ENCODE measurements at places on chromosomes 12 and 14.

- no peak for DNase-seq
These were observed 887.0 kb downstream of the TMTC2 start for GRCh38 chr12:83573671-83574070.

DNA sequence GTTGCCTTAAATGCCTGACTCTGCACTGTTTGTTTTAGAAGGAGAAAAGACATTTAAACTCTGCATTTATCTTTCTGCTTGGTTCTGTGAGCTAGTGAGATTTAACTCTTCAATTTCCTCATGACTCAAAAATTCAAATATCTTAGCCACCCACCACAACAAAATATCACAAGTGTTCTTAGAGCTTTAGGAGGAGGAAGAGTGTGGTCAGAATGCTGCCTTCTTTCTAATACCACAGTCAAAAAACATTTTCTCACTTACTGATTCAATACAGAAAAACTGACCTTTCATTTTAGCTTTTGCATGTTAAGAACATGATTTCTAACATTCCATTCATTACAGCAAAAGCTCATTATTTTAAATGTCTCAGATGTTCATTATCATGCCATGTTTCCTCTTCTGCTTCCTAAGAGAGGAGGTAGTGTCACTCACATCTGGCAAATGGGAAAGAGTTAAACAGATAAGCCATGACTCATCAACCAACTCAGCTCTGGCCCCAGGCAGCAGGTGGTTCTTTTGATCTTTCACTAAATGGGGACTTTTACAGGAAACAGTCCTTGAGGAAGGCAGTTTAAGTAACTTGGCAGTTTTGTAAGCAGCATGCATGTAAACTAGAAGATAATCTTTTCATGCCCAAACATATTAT, 56.4 kb upstream of the RNU6-8 start:
- DNase-seq, result peak; percentile 74

GRCh38 chr12:92059960-92060359, 85.7 kb downstream of the BTG1 start:
- no peak for DNase-seq

DNA sequence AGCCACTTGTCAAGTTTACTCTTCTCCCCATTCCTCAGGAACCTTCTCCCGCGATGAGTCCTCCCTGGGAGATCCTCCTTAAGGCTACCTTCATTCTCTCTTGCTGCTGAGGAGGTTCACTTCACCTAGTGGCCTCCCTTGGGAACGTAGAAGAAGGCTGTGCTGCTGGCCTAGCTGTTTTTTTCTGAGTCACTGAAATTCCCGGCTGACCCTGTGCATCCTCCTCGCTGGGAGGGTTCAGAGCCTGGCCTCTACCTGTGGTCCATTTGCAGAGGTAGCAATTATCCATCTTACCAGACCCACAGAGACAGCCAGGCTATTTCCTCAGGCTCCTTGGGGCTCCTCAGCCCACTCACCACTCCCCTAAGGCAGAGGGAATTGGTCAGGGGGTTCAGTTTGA, 4.6 kb downstream of the KRT82 start:
- no peak for DNase-seq

DNA sequence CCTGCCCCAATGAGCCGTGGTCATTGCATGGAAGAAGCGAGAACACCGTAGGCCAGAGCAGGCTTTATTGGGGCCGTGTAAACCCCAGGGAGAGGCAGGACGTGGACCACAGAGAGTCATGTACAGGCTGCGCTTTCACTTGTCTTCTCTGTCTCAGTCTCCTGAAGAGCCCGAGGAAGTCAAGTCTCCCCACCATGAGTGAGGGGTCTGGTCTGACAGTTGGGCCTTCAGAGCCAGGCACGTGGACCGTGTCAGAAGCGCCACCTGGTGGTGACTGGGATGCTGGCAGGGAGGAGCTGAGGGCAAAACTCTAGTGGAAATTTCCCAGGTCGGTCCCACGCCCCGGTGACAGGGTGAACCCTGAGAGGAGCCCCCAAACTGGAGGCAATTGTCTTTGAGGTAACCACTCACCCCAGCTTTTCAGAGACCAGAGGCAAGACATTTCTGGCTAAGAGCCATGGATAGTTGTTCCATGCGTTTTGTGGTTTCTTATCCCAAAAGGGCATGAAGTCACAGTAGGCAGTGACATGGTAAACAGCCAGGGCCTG, 17.4 kb downstream of the RPS6KL1 start:
- DNase-seq, result peak; percentile 86

- no peak for DNase-seq
These were observed 359.1 kb downstream of the SLC6A15 start for GRCh38 chr12:84553331-84554117.

DNA sequence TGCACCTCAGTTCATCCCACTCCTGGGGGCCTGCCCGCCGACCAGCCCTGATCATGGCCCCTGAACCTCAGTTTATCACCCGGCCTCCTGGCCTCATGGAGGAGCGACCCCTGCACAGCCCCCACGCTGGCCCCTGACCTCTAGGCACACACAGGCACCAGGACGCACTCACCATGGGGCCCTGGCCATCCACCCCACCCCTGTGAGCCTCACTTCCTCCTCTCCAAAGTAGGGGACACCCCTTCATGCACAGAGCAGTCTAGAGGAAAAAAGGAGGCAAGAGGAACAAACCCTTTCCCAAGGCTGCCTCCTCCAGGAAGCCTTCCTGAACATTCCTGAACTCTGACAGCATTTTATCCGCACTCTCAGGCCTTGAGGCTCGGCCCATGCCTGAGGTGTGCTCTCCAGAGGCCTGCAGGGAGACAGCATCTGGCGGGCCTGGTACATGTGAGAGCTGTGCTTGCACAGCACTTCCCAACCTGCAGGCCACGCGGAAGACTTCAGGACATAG, 39.4 kb downstream of the CCNK start:
- DNase-seq, result no peak

GRCh38 chr14:89292579-89293313, 124.3 kb downstream of the FOXN3 start:
- no peak for DNase-seq

DNA sequence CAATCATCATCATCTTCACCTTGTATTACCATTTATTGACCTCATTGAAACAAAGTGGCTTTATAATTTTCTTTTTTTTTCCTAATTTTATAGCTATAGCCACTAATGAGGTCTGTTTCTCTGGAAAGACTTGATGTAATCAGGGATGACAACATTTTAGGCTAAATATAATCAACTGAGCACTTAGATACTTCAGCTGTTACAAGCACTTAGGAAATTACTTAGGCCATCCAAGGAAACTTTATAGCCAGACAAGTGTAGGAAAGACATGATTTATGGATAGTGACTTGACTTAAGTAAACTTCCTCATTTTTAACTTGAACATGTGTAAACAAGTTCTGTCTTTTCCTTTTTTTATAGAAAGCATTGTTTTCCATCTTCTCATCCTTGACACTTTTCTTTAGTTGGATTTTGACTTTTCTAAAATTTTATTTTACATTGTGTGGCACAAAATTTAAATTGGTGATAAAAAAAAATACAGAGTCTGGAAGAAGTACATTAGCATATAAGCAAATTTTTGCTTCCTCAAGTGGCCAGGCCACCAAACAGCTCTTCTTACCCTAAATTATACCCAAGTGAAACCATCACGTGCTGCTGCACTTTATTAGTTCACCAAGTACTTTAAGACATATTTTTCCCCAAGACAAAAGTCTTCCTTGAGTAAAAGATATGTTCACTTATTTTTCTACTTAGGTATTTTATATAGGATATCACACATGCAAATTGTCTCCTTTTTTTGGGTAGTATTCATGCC, 15.1 kb downstream of the CPNE8 start:
- DNase-seq, result no peak

DNA sequence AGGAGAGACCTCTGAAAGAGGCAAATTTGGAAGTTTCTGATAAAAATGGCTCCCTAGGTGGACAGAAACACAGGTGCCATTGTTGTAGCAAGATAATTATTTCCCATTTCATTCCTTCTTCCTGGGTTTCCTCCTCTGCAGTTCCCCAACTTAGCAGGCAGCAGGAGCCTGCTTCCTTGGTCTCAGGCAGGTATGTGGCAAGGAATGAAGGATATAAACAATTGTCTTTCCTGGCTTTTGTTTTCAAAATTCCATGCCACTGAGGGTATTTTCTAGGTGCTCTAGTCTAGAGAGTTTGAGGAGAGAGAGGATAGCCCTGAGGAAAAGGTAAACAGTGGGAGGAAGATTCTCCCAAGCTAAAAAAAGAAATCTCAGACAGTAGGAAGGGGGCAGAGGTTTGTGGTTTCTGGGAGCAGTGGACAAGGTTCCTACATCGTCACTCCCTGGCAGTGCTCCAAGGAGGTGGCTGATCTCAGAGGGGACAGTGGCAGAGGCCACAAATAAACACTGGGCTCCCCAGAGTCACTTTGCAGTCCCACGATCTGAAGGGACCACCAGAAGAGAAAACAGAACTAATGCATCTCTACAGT, 82.6 kb upstream of the IGF1 start:
- no peak for DNase-seq

GRCh38 chr12:11762723-11763326, 113.4 kb downstream of the ETV6 start:
- DNase-seq, result no peak

DNA sequence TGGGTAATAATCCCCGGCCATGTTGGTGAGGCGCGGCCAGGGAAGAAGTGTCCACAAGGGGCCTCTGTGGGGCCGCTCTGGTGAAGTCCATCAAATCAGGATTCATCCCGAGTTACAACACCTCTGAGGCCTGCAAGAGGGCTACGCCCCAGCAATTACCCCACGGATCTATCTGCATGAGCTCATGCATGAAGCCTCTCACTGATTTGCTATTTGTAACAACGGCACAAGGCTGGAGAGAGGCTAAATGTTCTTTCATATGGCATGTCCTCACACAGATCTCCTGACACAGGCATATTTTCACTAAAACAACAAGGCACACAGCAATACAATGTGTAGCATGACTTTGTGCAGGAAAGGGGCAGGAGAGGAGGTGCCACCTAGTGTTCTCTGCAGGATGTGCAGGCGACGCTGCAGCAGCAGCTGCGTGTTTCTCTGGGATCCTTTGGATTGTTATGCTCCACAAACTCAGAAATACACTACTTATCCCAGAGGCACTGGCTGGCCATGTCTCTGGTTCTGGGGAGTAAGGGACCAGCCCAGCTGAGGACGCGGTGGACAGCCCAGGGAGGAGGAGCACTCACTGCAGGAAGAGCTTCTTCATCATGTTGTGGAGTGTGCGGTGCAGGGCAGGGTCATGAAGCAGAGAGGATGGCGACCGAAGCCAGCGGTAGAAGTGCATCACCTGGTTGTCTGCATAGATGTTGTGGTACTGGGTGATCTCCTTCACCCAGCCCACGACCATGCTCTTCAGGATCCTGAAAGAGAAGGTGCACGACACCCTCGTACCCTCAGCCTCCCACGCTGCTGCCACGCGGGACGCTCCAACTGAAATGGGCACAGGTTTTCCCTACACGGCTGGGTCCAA, 20.2 kb downstream of the P2RX2 start:
- peak; percentile 69 for DNase-seq

- DNase-seq, result no peak
These were observed 192.0 kb upstream of the HMGA2 start for GRCh38 chr12:65632131-65632855.

- peak; percentile 22 for DNase-seq
These were observed 216.2 kb downstream of the DUSP6 start for GRCh38 chr12:89135976-89136634.

DNA sequence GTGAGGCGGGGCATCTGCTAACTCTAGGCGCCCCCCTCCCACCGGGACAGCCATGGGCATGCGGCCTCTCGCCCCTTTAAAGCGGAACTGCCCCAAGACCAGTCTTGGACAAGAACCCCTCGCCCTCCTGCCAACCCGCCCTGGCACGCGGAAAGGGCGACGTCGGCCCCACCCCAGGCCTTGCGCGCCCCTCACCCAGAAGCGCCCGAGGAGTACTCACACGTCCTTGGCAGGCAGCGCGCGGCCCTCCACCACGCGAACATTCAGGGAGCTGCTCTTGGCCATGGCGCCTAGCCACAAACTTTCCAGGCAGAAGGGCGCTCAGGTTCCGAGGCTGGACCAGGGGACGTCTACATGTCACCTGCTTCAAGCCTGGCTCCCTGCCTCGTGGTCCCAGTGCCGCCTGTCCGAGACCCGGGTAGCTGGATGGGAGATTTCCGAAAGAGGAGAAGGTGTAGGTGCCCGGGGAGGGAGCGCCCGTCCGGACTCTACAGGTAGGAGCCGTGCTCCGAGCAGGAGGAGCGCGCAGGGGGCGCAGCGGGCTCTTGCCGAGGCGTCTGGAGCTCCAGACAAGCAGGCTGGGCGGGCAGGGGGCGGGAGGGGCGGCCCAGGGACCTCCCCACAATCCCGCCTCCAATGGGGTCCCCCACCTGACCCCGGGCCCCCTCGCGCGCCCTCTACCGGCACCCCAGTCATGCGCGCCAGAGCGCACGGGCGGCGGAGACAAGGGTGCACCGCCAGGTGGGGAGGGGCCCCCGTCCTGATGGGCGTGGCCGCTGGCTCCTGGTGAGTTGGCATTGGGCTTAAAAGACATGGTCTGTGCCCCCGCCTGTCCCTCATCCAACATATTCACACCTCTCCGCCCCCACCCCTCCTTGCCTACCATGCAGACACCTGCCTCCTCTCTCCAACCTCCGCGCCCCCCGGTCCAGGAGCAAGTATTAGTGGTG, at the start of gene RASAL1:
RASAL1 (minus strand) TSS at position 584 of the 950 bp plus-strand sequence; CDS start at position 285, 299 bp downstream.
- peak; percentile 60 for DNase-seq

- DNase-seq, result no peak
These were observed 10.2 kb downstream of the KRT82 start for GRCh38 chr12:52395761-52396434.

DNA sequence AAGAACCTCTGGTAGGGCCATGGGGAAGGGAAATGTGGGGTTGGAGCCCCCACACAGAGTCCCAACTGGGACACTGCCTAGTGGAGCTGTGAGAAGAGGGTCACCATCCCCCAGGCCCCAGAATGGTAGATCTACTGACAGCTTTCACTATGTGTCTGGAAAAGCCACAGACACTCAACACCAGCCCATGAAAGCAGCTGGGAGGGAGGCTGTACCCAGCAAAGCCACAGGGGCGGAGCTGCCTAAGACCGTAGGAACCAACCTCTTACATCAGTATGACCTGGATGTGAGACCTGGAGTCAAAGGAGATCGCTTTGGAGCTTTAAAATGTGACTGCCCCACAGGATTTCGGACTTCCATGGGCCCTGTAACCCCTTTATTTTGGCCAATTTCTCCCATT, 97.8 kb downstream of the HMGA2 start:
- no peak for DNase-seq

- DNase-seq, result no peak
These were observed 71.5 kb downstream of the BRMS1L start for GRCh38 chr14:35897616-35898111.

DNA sequence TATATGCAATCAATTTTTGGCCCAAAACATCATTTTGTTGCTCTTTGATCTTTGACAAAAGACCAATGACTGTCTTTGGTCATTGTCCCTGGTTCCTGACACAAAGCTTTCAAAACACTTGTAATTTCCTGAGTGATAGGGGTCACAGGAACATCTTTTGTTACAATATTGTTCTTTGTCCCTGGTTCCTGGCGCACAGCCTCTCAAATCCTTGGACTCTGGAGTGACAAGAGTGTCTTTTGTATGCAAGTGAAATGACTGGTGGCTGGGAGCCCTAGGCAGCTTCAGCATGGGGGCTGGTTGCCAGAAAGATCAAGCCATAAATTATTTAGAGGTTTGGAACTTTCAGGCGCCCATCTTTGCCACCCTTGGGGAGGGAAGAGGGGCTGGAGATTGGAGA, 53.9 kb downstream of the DNAH10 start:
- DNase-seq, result no peak

All from hematopoietic multipotent progenitor cell treated with erythropoietin and hydrocortisone succinate and interleukin-3 and kit ligand, for 6 days (in vitro differentiated cells).